ENCODE measurements at places on chromosomes 6 and 20.

- no peak for DNase-seq
Observed at GRCh38 chr20:43744966-43745730, 18.3 kb upstream of the GTSF1L start.

DNA sequence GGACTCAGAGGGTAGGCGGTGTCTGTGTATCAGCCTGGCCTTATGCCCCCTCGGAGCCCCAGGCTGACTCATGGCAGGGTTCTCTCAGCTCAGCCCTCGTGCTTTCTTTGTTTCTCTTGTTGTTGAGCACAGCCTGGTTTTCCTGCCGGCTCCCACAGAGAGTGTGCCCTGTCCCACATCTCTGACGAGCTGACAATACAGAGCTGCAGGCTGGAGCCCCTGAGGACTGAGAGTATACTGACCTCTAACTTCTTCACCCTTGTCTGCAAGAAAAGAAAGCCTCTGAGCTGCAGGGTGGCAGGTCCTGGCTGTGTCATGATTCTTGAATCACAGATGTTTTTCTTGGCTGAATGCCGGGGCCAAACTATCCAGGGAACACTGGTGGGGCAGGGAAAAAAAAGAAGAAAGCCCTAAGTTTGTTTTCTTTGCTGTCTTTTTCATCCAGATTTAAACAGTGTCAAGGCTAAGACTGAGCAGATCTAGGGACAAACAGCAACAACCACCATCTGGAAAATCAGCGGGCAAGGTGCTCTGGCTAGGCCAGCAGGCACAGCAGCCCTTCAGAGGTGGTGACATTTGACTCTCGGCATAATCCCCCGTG lies 63.3 kb upstream of the ZNF133 start:
- peak; percentile 83 for DNase-seq

GRCh38 chr6:84625506-84625905 lies 138.9 kb downstream of the TBX18 start:
- no peak for DNase-seq

GRCh38 chr20:59824711-59825562 lies 108.5 kb downstream of the SYCP2 start:
- no peak for DNase-seq

GRCh38 chr20:41224281-41224680 lies 86.9 kb downstream of the PLCG1 start:
- no peak for DNase-seq

- peak; percentile 60 for DNase-seq
Observed at GRCh38 chr6:51959744-51960383, 127.5 kb downstream of the PKHD1 start.

GRCh38 chr6:101226677-101227135 lies 166.8 kb upstream of the GRIK2 start:
- DNase-seq: no peak

GRCh38 chr20:4384961-4385360 lies 336.7 kb upstream of the PRND start:
- DNase-seq: no peak

GRCh38 chr20:41072915-41073314 lies 44.3 kb downstream of the TOP1 start:
- DNase-seq: peak; percentile 87

DNA sequence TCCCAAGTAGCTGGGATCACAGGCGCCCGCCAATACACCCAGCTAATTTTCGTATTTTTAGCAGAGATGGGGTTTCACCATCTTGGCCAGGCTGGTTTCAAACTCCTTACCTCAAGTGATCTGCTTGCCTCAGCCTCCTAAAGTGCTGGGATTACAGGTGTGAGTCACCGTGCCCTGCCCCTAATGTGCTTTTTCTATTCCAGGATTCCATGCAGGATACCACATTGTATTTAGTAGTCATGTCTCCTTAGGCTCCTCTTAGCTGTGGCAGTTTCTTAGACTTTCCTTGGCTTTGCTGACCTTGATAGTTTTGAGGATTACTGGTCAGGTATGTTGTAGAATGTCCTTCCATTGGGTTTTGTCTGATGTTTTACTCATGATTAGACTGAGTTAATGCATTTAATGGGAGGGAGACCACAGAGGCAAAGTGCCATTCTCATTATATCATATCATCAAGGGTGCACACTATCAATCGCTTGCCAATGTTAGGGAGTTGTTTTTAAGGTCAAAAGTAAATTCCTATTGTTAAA lies 39.6 kb upstream of the TNFAIP3 start:
- DNase-seq: no peak

DNA sequence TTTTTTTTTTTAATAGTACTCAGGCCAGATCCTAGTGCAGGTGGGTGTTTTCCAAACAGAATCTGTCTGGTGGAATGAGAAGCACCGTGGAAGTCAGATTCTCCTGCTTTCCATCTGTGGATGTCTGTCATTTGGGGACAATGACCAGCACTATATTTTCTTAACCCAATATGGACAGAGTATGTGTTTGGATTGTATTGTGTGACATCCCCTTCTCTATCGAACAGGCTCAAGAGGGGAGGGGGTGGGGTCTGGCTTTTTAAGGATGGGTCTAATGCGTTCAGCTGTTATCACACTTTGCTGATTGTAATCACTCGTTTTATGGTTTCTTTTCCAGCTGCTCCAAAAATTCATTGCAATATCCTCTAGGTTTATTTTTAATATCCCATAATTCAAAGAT lies 197.5 kb upstream of the CEP162 start:
- no peak for DNase-seq

Data from endothelial cell of umbilical vein (primary cell).